ENCODE measurements at places on chromosomes 3 and 15. TPM values are rescaled to one million over a fixed set of nuclear protein-coding genes. Genes with fewer than 3 reads are reported as not detected.

DNA sequence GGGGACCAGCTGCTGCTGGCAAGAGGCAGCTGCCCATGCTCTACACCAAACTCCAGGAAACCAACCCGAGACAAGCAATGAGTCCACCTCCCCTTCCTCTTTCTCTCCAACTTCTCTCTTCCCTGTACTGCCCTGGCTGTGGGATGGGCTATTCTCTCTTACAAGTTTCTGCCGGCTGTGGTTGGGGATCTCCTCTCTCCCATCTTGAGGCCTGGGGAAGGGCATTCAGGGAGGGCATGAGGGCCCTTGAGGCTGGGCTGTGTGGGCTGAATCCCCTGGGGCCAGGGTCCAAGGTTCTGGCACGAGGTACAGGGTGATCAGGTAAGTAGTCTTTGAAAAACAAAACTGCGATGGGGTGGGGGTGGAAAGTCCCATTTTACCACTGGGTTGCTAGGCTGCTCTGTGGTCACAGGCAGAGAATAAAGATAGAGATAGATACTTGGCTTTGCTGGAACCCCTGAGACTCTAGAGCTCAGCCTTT, 32.3 kb upstream of the CTSH start:
- peaks cover 10% of the 10 kb centered on the region for H3K4me1 ChIP-seq
- no peak for DNase-seq
- H3K27ac ChIP-seq, result no peak overlapping the region
- no peak overlapping the region for H3K4me3 ChIP-seq
- H3K36me3 ChIP-seq, result no peaks in the 10 kb centered on the region
- no peaks in the 10 kb centered on the region for H3K27me3 ChIP-seq

GRCh38 chr15:74725225-74725774, at the start of gene CYP1A1:
Gene CYP1A1, minus strand, starts transcription at chr15:74725528. Its CDS starts 2,431 bp downstream, at chr15:74723097.
- H3K36me3 ChIP-seq, result no peaks in the 10 kb centered on the region
- DNase-seq, result peak; percentile 28
- H3K4me3 ChIP-seq, result peak within 1 kb of the TSS; percentile 42
- peaks cover 17% of the 10 kb centered on the region for H3K4me1 ChIP-seq
- H3K27me3 ChIP-seq, result peaks cover 7% of the 10 kb centered on the region

GRCh38 chr15:92725171-92725570, 69.6 kb upstream of the FAM174B start:
- H3K27ac ChIP-seq, result no peak overlapping the region
- DNase-seq, result no peak
- H3K4me1 ChIP-seq, result no peaks in the 10 kb centered on the region

DNA sequence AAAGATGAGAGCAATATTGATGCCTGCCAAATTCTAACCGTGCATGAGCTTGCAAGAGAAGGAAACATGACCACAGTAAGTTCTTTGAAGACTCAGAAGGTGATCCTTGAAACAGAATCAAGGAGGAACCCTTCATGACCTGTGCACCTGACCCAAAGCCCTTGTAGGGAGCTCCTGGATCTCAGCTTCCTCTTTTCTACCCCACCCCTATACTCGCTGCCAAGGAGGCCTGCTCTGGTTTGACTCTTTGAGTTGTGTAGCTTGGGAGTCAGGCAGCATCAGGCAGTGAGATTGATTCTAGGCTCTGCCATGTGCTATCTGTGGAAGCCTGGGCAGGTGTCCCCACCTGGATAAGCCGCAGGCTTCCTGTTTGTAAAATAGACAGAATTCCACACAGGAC, 10.6 kb downstream of the TTC21A start:
- H3K4me1 ChIP-seq, result no peaks in the 10 kb centered on the region
- no peak for DNase-seq
- H3K4me3 ChIP-seq, result no peak overlapping the region
- H3K27me3 ChIP-seq, result no peaks in the 10 kb centered on the region
- H3K27ac ChIP-seq, result no peak overlapping the region
- H3K36me3 ChIP-seq, result no peaks in the 10 kb centered on the region

GABRR3 gene
- not detected for total RNA-seq

FGF7 gene
- 19.6 TPM for total RNA-seq

KPNA1 gene
- 88.1 TPM for total RNA-seq

GOLGA8Q gene
- total RNA-seq, result 2.1 TPM

USP3 gene
- 14.8 TPM for total RNA-seq

- no peaks in the 10 kb centered on the region for H3K27me3 ChIP-seq
- H3K4me1 ChIP-seq, result no peaks in the 10 kb centered on the region
- DNase-seq, result no peak
- no peak overlapping the region for H3K27ac ChIP-seq
- no peaks in the 10 kb centered on the region for H3K36me3 ChIP-seq
Observed at GRCh38 chr3:149095487-149095886, 9.2 kb upstream of the HLTF start.

- peaks cover 9% of the 10 kb centered on the region for H3K4me1 ChIP-seq
- no peak overlapping the region for H3K4me3 ChIP-seq
- DNase-seq, result no peak
- H3K27me3 ChIP-seq, result no peaks in the 10 kb centered on the region
- no peaks in the 10 kb centered on the region for H3K36me3 ChIP-seq
Observed at GRCh38 chr3:33426068-33426467, 14.1 kb downstream of the UBP1 start.

GRCh38 chr15:65048241-65048640, 3.1 kb downstream of the SLC51B start:
- H3K27me3 ChIP-seq, result no peaks in the 10 kb centered on the region
- H3K4me1 ChIP-seq, result peaks cover 32% of the 10 kb centered on the region
- no peaks in the 10 kb centered on the region for H3K36me3 ChIP-seq
- no peak overlapping the region for H3K27ac ChIP-seq
